ENCODE measurements at places on chromosomes 5 and 9. TPM values are rescaled to one million over a fixed set of nuclear protein-coding genes. Genes with fewer than 3 reads are reported as not detected.

The CCDC112 gene
- total RNA-seq, result 1.0 TPM

The CSF2 gene
- not detected for total RNA-seq

The SET gene
- 336 TPM for total RNA-seq

The N4BP3 gene
- total RNA-seq, result 12.0 TPM

The PIP5K1B gene
- 2.1 TPM for total RNA-seq

The ARSI gene
- 9.9 TPM for total RNA-seq

The LCNL1 gene
- under 0.01 TPM for total RNA-seq

The SLC12A2 gene
- total RNA-seq, result 24.5 TPM

The TMEM215 gene
- total RNA-seq, result 0.52 TPM

The MACIR gene
- 10.4 TPM for total RNA-seq

The SPATA31A5 gene
- total RNA-seq, result not detected

The CCDC192 gene
- total RNA-seq, result not detected

The IL31RA gene
- 1.0 TPM for total RNA-seq

The GPX8 gene
- 23.5 TPM for total RNA-seq

The MAP3K1 gene
- 29.7 TPM for total RNA-seq

The ELL2 gene
- total RNA-seq, result 5.7 TPM

The CDK5RAP2 gene
- total RNA-seq, result 38.1 TPM

The SPATA31C1 gene
- not detected for total RNA-seq

The ISL1 gene
- 0.52 TPM for total RNA-seq

The ELOVL7 gene
- 0.52 TPM for total RNA-seq

The IFNA21 gene
- not detected for total RNA-seq

The C5orf52 gene
- not detected for total RNA-seq

The ROPN1L gene
- not detected for total RNA-seq

The IER5L gene
- 16.7 TPM for total RNA-seq

The NEUROG1 gene
- not detected for total RNA-seq

The TGFBI gene
- total RNA-seq, result 204 TPM

The RASGEF1C gene
- 5.7 TPM for total RNA-seq

The LRRC70 gene
- 5.7 TPM for total RNA-seq

The PGM5 gene
- total RNA-seq, result 69.4 TPM

The OR1J4 gene
- total RNA-seq, result not detected

The SH3RF2 gene
- total RNA-seq, result 3.7 TPM

The PTGR1 gene
- total RNA-seq, result 53.2 TPM

The DNAI1 gene
- total RNA-seq, result not detected

The ORM2 gene
- not detected for total RNA-seq

The KCNN2 gene
- 16.2 TPM for total RNA-seq

The IFNB1 gene
- not detected for total RNA-seq

The TMEM252 gene
- total RNA-seq, result not detected

The ALDH1A1 gene
- 52.7 TPM for total RNA-seq

The GABRA6 gene
- not detected for total RNA-seq

The SLC45A2 gene
- total RNA-seq, result 0.52 TPM

The PCA3 gene
- total RNA-seq, result not detected

The PCDHGA12 gene
- 3.1 TPM for total RNA-seq

The RABGAP1 gene
- 55.8 TPM for total RNA-seq

The GTF3C5 gene
- 28.2 TPM for total RNA-seq

The CDHR2 gene
- not detected for total RNA-seq

The PTPN3 gene
- total RNA-seq, result 7.8 TPM

The AGXT2 gene
- total RNA-seq, result not detected

The SLC12A7 gene
- 5.7 TPM for total RNA-seq

The MED22 gene
- 13.0 TPM for total RNA-seq

The FAM200C gene
- 13.0 TPM for total RNA-seq

The BICD2 gene
- total RNA-seq, result 29.2 TPM

The NMUR2 gene
- total RNA-seq, result not detected

The TSSK1B gene
- total RNA-seq, result not detected

The ZFR gene
- total RNA-seq, result 67.8 TPM
